Endothelial cell (in vitro differentiated cells): ENCODE measurements at places on chromosomes 2 and 18.

DNA sequence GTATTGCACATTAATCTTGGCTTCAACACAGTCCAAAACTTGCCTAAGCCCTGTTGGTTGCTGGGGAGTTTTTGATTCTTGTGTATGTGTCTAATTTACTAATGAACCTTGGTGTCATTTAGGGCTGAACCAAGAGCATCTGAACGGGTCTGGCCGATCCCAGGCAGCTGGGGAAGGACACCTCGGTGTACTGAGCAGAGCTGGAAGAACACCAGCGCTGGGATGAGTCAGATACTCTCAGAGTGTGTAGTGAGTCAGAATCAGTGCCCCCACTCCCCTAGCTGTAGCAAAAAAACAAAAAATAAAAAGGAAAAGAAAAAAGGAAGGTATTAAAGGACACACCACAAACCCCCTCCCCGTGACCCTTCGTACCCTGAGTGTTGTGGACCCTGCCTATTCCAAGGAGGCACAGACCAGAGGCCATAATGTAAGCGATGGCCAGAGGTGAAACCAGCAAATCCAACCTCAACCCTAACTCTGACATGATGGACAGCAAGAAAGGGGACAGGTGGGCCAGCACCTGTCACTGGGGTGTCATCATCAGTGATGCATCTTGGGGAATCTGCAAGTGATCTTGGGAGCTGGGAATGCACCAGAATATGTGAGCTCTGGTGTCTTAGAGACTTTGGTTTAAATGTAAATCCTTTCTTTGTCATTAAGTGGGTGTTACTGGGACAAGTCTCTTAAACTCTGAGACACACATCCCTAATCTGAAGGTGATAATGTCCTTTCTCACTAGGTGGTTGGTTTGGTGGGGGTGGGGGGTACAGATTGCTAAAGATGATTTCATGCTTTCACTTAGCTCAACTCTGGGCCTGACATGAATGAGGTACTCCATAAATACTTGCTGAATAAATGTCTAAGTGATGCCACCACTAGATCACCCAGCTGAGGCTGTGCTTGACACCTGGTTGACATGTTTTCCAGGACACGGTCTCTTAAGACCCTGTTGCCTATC, 34.2 kb upstream of the NCOA1 start:
- no peak for DNase-seq

DNA sequence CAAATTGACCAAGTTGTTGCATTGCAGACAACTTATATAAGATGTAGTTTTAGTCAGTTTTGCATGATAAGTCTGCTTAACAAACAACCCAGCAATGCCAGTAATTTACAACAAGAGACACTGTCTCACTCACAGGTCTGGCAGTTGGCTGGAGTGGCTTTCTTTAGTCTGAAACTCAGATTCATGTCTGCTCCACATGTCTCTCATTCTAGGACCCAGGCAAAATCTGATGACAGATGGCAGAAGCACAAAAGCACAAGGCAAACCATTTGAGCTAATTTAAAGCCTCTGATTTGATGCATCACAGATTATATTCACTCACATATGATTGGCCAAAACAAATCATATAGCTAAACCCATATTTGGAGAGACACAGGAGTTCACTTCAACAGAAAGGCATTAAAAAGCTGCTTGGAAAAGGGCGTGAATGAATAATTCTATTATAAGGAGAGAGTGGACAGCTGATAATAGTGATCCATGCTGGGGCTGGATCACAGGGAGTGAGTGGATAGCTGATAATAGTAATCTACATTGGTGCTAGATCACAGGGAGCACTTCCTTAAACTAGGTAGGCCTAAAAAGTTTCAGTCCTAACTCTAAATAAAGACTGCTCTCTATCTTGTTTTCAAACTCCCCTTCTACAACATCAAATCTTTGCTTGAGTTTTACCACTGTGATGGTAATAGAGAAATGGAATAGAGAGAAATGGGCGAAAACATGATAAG, 593.2 kb upstream of the ZNF804A start:
- DNase-seq = no peak

GRCh38 chr2:182977463-182977862, 60.8 kb downstream of the NCKAP1 start:
- no peak for DNase-seq

- no peak for DNase-seq
Observed at GRCh38 chr2:207599636-207600035, 25.6 kb downstream of the METTL21A start.

DNA sequence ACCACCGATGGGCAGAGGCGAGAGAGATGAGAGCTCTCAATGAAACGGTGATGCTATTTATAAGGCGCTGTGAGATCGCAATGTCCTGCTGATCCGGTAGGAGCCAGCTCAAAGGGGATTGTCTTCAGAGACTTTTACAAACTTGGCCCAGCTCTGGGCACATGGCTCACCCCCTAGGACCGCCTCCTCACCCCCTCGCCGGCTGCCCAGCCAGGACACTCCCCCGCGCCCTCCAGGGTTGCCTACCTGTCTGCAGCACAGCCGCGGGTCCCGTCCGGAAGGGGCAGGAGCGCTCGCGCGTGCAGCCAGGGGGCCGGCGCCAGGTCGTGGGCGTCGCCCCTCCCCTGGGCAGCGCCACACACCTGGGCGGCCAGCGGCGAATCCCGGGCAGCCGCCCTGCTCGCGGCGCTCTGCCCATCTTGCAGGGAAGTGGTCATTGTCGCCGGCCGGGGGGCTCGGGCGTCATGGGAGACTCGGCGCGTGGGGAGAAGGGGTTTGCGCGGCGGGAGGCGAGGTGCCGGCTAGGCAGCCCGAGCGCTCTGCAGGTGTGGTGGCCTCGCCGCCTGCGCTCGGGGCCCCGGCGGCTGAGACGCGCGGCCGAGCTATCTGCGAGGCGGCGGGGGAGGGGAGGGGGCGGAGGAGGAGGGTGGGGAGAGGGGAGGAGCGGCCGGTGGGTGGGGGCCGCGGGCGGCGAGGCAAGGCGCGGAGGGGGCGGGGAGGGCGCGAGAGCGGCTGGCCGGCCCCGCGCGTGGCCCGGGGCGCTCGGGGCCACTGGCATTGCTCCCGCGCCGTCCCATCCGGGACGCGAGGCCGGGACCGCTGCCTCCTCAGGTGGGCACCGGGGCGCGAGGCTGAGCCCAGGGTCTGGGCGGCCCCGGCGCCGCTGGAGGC, at the start of gene GRB14:
Gene GRB14 (minus strand): TSS at position 610 of the 891 bp plus-strand sequence. CDS start 173 bp downstream, at position 437.
- peak; percentile 39 for DNase-seq

- DNase-seq = peak; percentile 65
Observed at GRCh38 chr2:20093263-20094141, 42.1 kb upstream of the LAPTM4A start.

DNA sequence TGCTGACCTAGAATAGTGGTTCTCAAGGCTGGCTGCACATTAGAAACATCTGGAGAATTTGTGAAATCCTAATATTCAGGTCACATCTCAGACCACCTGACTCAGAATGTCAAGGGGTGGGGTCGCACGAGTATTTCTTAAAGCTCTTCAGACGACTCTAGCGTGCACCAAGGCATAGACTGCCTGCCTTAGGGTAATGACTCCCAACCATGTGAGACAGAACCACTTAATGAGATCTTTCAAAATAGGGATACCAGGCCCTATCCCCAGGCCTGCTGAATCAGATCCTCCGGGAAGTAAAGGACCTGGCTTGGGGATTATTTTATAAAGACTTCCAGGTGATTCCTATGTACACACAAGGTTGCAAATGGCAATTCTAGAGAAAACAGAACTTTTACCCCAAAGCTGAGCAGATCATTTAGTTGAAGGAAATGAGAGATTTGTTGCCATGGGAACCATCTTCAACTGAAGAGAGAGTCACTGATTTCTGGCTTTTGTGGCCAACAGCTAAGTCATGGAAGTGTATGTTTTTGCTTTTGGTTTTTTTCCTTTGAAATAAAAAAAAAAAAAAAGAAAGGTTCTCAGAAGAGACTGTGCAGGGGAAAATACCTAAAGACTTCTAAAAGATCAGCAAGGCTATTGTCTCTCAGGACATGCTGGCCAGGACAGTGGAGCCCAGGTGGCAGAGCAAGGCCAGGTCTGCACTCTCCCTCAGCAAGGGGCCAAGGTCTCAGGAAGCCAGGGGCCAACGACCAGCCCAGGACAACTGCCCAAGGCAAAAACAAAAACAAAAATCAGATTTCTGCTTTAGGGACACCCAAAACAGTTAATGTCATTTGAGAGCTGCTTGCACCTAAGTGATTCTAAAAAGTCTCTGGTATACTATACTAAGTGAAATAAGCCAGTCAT, 15.3 kb upstream of the LOXHD1 start:
- DNase-seq = no peak

- DNase-seq = no peak
Observed at GRCh38 chr2:121558329-121558728, 27.6 kb downstream of the RNU4ATAC start.

DNA sequence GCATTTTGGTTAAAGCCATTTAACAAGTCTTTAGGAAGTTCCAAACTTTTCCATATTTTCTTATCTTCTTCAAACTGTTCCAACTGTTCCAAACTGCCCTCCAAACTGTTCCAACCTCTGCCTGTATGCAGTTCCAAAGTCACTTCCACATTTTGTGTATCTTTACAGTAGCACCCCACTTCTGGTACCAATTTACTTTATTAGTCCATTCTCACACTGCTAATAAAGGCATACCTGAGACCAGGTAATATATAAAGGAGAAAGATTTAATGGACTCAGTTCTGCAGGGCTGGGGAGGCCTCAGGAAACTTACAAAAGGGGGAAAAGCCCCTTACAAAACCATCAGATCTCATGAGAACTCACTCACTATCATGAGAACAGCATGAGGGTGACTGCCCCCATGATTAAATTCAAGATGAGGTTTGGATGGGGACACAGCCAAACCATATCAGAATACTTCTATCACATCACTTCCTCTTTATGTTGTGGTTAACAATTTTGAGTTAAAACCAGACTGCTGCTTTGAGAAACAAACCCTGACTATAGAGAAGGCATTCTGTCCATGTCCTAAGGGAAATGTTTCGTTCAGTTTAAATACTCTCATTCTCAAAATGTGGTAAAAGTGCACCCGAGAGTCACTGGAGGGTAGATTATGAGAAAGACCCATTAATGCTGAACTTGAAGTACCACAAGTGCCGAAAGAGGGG, 11.0 kb downstream of the IL18R1 start:
- no peak for DNase-seq

DNA sequence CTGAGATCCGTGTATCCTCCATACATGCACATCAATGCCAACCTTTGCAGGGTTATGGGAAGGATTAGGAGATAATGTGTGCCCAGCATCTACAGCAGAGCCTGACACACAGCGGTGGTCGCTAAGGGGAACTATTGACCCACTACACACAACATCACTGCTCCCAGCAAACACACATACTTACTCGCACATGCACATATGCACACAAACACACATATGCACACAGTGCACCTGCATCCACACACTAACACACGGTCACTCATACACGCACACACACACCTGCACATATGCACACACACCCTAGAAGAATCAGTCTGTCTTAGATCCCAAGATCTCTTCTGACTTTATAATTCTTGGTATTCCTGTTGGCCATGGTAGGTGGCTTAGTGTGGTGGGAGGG, 118.3 kb downstream of the GYPC start:
- no peak for DNase-seq

DNA sequence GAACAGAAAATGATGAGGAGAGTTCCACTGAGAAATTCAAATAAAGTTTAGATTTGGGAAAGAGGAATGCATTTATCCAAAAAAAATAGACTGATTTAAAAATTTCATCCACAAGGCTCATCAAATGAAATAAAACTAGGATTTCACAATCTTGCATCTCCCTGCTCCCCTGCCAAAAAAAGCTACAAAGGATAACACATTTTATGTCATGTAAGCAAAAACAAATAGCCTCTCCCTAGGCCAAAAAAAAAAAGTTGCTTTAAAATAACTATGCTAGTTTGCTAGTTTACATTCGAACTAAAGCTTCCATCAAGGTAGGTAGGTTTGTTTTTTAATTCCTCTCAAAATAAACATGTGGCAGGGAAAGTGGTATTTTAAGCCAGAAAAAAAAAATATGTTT, 465.5 kb upstream of the ID2 start:
- no peak for DNase-seq

- DNase-seq = no peak
Observed at GRCh38 chr18:34911081-34911480, 130.1 kb upstream of the MAPRE2 start.
